GM06990 (cell line): ENCODE measurements at places on chromosomes 7 and 10.

DNA sequence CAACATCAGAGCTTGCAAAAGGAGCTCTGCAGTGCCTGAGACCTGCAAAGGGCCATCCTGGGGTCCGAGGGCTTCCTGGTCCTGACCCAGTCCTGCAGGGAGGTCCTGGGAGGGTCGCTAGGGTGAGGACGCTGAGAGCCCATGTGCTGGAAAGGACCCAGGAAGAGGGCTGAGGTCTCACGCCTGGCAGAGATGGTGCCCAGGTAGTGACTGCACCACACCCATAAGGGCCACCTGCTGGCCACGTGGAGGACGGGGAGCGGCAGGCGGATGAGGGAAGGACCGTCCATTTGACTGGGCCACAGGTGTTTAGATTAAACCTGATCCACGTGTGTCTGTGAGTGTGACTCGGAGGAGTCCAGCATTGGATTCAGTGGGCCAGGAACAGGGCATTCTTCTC, 392.8 kb downstream of the DNAJB6 start:
- DNase-seq = no peak

DNA sequence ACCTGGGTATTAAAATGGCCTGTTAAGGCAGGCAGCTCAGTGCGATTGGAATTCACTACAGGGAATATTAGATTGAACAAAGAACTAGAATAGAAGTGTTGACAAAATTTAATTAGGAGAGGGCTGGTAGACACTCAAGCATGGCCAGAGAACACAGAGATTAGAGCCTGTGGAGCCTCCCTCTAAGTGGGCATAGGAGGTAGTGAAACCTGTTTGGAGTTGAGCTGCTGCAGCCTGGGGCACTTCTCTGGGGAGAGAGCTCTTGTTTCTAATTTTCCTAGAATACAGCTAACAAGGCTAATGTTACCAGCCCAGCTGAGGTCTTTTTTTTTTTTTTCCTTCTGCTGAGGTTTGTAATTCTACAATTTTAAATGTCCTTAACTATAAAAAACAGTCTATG, 46.4 kb downstream of the TMEM168 start:
- DNase-seq = no peak

DNA sequence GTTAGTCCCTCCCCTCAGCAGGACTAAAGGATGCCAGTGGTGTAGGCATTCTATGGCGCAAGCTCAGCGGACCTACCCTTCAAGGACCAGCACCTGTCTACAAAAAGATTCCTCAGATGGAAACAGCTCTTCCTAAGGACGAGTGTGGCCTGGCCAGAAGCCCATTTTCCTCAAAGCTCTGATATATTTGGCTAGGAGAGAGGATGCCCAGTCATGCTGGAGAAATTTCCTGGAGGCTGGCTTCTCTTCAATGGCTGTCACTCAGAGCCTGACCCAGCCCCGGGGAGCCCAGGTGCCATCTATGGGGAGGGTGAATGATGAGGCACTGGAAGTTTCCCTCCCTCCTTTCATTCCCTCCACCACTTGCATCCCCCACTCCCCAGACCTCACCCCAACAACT, 111.5 kb downstream of the PLXNA4 start:
- no peak for DNase-seq

- no peak for DNase-seq
Measured at GRCh38 chr7:134878746-134879357, 99.4 kb downstream of the CALD1 start.

DNA sequence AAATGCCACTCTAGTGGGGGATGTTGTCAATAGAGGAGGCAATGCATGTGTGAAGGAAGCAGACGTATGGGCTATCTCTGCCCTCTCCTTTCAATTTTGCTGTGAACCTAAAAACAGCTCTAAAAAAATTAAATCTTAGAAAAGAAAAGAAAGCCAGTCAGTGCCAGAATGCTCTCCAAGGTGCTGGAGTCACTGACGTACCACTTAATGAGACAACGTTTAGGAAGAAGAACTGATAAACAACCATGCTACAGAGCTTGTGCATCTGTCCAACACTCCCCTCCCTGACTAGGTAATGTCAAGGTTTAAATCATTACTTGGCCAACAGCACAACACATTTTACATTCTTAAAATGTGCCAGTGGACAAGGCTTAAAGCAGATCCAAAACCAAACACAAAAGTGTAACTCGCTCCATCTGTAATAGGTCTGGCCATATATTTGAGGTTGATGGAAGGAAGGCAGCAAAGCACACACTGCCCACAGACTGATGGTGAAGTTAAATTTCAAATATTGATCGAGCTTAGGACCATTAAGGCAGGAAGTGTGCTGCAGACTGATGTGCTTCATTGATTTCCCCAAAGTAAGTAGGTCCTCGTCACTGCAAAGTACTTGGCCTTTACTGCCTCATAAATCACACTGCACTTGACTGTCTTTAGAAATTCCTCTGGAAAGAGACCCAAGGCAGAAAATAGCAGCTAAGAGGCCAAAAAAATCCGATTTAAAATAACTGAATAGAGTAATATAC, 15.5 kb downstream of the ARMH3 start:
- no peak for DNase-seq

- peak; percentile 56 for DNase-seq
Measured at GRCh38 chr10:77637532-77638320, at the start of gene KCNMA1. TSS of gene KCNMA1 (minus strand) at chr10:77637808.

DNA sequence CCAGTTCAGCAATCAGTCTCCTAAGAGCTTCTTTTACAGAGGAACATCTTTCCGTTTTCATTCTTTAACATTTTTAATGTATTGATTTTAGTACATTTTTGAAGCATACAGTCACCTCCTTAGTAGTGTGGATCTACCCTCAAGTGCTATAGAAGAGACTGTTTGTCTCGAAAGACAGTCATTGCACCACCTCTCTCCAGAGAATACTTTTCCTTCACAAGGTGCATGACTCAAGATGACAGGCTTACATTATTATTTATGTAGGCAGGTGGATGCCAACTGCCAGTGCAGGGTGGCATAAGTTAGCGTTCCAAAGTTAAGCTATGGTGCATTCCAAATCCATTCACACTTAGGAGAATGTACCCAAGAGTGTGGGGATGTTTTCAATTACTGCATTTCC, 71.8 kb downstream of the ZEB1 start:
- DNase-seq = no peak

DNA sequence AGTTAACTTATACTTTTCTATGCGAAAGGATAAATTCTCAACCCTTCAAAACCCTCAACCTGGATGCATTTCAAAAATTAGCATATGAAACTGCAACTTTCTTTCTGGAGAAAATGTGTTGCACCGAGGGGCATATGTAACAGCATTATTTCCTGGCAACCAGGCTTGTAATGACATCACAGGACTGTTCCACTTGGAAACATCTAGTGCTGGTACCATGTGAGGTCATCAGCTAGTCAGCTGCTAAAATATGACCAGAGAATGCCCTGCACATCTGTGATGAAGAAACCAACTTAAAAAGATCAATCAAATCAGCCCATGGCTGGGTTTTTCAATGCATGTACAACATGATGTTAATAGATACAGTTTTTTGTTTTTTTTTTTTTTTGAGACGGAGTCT, 40.0 kb downstream of the FGFR2 start:
- no peak for DNase-seq

- no peak for DNase-seq
Measured at GRCh38 chr7:78770422-78771410, 682.8 kb downstream of the MAGI2 start.

DNA sequence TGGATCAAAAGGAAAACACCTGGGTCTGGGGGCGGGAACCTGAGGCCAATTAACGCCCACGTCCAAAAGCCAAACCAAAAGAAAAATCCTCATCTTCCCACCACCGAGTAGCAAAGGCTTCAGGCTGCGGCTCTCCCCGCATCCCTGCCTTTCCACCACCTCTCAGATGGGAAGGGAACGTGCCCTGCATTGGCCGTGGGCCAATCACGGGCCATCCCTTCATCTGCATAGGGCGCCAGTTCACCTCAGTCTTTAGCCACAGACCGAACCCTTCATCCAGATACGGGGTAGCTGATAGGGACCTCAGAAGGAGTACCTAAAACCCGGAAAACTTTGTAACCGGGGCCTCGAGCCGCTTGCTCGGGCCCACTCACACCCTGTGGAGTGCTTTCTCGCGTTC, 626 bp downstream of the PRPF18 start:
- peak; percentile 9 for DNase-seq

DNA sequence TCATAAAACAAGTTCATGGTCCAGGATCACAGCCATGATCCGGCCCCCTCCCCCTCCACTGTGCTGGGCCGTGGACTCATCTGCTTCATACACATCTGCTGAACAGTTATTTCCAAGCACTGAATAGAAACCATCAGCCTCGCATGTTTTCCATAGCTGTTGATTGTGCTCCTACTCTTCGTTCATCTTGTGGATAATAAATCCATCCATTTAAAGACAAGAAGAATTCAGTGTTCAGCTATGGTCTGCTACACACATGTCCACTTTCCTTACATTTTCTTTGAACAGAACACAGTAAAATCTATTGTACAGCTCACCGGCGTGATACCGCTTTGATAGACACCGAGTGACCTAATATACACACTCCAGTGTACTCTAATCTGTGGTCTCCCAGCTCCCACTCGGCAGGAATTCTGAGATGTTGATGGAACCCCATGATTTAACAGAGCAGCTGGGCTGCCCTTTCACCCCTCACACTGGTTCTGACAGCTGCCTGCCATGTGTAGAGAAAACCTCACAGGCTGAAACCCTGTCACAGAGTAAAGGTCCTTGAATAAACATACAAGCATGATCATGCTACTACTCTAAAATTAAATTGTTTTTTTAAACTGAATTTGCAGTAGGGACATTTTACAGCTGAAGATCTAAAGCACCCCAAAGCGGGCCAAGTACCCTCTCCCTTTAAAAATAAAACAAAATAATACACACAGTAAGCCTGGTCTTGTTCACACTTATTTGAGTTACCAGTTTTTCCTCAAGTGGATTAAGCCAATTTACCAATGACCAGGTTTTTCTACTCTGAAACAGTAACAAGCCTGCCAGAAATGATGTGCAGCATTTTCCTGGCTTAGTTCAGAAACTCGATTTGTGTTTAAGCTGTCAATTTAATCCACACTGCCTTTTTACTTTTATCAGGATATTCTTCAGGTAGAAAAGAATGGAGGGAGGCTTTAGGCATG, 95.1 kb upstream of the FZD1 start:
- DNase-seq = no peak

- DNase-seq = no peak
Measured at GRCh38 chr7:147990942-147991341, 599.6 kb upstream of the C7orf33 start.

GRCh38 chr7:151769188-151769821, 107.6 kb downstream of the PRKAG2 start:
- DNase-seq = peak; percentile 28

- no peak for DNase-seq
Measured at GRCh38 chr10:105950410-105950809, 1214.1 kb downstream of the SORCS1 start.

- no peak for DNase-seq
Measured at GRCh38 chr7:139887992-139888481, 59.0 kb downstream of the TBXAS1 start.

DNA sequence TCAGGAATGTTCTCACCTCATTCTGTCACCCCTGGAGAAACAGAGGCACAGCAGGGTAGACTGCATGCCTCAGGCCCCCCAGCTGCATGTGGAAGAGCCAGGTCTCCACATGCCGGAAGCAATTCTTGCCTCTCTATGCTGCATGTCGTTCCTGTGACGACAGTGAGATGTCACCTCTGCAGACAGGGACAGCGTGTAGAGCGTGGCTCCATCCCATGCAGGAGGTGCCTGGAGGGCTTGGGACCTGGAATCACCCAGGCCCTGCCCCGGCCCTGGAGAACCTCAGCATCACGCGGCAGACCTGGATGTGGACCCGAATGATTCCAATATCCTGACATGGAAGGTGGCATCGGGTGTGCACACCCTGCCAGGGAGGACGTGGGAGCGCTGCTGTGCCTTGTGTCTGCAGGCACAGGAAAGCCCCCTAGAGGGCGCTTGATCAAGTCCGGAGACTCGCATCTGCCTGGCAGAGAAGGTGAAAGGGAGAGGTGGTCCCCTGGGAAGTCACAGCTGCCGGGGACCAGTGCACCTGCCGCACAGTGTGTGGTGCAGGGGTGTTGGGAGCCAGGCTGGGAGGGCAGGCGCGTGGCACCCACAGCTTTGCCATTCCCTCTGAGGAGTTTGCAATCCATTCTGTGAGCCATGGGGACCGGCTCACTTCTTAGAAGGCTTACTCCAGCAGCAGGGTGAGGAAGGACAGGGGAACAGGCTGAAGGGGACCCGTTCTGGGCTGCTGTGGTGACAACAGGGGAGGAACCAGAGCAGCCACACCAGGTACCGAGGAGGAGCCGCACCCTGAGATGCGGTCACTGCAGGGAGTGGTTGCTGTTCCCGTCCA, 45.3 kb upstream of the EN2 start:
- peak; percentile 38 for DNase-seq

GRCh38 chr10:89954787-89955566, 253.6 kb downstream of the KIF20B start:
- DNase-seq = no peak

- no peak for DNase-seq
Measured at GRCh38 chr7:85516675-85517074, 329.8 kb upstream of the SEMA3D start.

- DNase-seq = no peak
Measured at GRCh38 chr10:116766241-116766827, 24.0 kb upstream of the HSPA12A start.

DNA sequence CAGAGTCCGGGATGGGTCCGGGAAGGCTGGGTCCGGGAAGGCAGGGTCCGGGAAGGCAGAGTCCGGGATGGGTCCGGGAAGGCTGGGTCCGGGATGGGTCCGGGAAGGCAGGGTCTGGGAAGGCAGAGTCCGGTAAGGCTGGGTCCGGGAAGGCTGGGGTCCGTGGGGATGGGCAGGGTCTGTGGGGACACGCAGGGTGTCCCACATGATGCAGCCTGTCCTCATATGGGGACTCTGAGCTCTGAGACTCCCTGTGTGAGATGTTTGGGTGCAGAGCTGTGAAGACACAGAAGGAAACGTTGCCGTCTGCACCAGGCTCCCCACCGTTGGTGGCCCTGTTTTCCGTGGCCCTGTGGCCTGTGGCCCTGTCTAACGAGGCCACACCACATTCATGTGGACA, 45.7 kb upstream of the ADGRA1 start:
- no peak for DNase-seq

DNA sequence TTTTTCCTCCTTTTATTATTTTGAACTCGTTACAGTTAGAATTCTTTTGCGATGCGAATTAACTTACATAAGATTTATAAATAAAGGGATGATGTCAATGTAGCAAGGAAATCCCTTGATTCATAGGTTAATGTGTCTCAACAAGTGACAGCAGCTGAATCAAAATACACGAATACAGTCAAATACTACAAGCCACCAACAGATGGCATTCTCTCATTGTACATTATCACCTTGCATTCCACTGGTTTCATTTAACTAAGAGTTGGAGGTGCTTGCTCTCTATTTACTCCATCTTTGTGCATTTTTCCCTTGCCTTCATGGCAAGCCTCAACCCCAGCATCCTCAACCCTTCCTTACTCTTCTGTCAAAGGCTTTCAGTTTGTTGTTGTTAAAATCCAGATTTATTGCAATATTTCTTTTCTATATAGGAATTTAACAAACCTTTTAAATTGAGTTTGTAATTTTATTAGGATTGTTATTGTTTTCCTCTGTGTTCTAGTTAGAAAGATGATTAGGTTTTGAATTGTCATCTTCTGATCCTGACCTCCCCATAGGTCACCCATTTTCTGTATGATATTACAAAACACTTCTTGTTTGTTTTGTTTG, 78.3 kb downstream of the SLC25A40 start:
- DNase-seq = peak; percentile 11

GRCh38 chr7:15580604-15581351, 19.0 kb upstream of the AGMO start:
- DNase-seq = no peak
